ENCODE measurements at places on chromosomes 4 and X.

DNA sequence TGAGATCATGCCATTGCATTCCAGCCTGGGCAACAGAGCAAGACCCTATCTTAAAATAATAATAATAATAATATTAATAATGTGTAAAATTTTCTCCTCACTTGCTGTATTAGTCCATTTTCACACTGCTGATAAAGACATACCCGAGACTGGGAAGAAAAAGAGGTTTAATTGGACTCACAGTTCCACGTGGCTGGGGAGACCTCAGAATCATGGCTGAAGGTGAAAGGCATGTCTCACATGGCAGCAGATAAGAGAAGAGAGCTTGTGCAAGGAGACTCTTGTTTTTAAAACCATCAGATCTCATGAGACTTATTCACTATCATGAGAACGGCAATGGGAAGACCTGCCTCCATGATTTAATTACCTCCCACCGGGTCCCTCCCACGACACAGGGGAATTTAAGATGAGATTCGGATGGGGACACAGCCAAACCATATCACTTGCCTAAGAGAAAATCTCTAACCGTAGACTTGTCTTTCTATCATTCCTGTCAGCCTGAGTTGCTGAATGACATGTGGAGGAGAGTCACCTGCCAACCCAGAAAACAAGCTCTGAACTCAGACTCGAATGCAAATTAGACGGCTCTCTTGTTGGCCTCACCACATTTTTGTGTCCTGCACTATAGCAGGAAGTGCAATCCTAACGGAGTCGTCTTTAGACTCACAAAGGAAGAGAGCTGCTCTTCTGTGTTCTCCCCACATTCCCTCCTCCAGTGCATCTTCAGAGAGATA is 51.9 kb upstream of the DCTD start:
- DNase-seq: no peak

GRCh38 chrX:49225858-49226257 is 7.3 kb downstream of the CACNA1F start:
- DNase-seq: no peak

GRCh38 chr4:82893942-82894341 is 3.0 kb upstream of the SEC31A start:
- no peak for DNase-seq

DNA sequence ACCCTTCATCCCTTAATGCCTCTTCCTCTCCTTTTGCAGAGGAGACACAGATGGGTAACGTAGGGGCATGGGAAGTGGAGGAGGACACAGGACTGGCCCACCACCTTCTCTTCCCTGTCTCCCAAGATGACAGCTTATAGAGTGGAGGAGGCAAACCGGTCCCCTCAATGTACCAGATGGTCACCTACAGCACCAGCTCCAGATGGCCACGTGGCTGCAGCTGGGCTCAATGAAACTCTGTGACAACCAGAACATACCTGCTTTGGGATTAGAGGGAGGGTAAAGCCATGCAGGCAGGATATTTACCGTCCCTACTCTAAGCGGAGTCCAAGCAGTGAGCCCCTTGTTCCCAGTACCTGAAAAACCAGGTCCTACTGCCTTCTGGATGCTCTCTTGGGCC is 7.5 kb upstream of the KLHL15 start:
- DNase-seq: no peak

- no peak for DNase-seq
Measured at GRCh38 chr4:144709159-144709558, 63.2 kb downstream of the HHIP start.

DNA sequence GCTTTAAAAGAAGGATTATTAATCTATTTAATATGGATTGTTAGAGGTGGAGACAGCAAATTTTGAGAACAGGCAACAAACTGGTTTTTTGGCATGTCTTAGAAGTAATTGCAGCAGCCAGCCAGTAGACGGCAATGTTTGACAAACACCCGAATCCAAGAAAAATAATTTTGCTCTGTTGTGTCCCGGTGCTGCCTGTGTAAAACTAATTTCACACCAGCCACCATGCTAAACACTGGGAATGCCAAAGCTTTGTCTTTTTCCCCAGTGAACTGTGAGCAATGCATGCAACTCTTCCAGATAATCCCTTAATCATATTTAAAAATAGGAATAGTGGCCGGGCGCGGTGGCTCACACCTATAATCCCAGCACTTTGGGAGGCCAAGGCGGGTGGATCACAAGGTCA is 25.9 kb downstream of the SMIM31 start:
- no peak for DNase-seq

DNA sequence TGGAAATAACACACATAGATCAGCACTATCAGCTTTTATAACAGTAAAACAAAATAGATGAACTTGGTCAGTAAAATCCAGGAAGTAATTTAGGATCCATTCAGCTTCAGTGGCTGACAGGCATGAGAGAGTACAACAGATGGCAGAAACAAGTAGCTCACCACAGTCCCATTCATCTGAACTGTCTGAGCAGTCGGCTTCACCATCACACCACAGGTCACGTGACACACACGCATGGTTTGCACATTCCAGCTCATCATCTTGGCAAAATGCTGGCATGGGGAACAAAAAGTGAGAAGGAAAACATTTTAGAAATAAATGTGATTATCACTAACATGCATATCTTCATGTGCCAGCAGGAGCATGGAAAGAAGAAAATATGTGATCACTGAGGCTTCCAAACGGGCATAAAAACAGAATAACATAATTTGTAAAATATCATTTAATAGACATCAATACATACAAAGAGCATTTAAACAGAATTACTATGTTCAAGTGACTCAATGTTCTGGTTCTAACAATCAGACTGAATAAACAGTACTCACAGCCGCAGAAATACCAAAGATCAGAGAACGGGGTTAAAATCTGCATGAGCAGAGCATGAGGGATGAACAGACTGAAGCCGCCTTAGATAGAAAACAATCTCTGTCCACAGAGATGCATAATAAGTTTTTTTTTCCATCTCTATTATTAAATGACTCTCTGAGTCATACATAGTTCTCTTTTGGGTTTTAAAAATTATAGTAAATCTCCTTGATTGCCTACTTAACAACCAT is 158.1 kb downstream of the ATP10D start:
- no peak for DNase-seq

- DNase-seq: no peak
Measured at GRCh38 chrX:9301836-9302235, 163.0 kb upstream of the TBL1X start.

DNA sequence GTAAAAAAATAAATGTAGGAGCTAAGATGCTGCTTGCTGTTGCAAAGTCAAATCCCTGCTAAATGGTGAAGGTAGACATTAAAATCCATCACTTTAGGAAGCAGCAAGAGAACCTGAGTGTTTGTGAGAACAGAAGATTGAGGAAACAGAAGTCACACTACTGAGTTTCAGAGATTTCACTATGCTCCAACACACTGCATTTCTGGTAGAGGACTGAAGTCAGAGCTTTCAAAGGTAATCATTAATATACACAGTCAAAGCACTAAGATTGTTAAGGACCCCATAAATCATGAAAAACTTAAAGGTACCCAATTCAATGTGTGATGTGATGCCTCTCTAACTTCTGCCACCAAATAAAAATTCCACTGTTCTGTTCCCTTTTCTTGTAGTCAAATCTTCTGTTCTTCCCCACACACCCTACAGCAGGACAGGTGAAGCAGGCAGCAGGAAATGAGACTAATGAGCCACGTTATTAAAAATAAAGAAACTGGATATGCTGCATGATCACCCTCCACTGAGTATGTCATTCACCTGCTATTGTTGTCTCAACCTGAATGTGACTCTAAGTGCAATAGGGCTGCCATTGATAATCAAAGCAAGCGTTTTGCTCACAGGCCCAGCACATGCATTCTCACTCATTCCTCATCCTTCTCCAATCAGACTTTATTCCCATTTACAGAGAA is 28.9 kb upstream of the APELA start:
- no peak for DNase-seq
